ENCODE measurements at places on chromosomes 6 and 20. TPM values are rescaled to one million over a fixed set of nuclear protein-coding genes. Genes with fewer than 3 reads are reported as not detected.

The RFX6 gene
- total RNA-seq: not detected

DNA sequence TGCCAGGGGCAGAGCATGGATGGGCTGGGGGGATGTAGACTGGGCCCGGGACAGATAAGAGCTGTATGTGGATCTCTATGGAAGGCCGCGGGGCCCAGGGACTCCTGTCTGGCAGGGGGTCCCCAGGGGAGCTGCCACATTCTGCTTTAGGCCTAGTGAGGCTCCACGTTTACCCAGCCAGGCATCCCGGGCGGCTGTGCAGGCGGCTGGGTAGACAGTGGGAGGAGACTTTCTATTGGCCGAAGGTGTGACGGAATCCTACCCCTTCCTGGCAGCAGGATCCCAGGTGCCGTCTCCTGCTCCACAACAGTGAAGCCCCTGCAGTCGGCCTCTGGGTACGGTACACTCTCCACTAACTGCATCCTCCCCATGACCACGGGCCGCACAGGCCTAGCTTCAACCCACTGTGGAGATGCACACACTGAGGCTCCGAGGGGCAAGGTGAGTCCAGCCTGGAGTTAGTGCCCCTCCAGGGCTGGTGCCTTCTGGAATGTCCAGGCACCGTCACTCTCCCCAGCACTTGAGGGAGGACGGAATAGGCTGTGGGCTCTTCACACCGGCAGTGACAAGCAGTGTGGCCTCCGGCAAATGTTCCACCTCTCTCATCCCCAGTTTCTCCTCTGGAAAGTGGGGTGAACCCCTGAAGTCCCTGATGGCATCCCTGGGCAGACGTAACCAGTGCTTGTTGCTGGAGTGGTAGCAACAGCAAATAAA, 36.8 kb upstream of the ZBP1 start:
- no peak for DNase-seq

DNA sequence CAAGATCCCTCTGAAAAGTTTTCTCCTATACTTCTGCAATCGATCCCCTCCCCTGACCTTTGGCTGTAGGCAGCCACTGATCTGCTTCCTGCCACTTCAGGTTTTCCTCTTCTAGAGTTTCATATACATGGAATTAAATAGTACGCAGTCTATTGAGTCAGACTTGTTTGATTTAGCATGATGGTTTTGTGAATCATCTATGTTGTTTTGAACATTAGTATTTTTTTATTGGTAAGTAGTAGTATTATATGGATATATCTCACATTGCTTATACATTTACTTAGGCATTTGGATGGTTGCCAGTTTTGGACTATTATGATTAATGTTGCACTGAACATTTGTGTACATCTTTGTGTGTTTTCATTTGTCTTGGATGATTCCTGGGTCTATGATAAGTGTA, 518.0 kb downstream of the CD109 start:
- no peak for DNase-seq

The ACSS1 gene
- 0.10 TPM for total RNA-seq

The MAS1 gene
- total RNA-seq: not detected

DNA sequence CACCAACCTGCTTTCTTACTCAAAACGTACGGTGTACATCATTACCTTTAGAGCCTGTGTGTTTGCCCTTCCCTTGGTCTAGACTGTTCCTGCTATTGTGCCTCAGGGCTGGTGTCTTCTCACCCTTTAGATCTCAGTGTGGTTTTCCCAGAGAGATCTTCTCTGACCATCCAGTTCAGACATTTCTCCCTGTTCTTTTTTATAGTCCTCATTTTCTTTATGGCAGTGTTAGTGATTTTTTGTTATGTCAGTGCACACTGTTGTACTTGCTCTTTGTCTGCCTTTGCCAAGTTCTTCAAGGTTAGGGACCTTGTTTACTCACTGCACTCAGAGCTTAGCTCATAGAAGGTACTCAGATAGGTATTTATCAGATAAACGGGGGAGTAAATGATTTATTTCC, 82.8 kb downstream of the ATRN start:
- DNase-seq: no peak

DNA sequence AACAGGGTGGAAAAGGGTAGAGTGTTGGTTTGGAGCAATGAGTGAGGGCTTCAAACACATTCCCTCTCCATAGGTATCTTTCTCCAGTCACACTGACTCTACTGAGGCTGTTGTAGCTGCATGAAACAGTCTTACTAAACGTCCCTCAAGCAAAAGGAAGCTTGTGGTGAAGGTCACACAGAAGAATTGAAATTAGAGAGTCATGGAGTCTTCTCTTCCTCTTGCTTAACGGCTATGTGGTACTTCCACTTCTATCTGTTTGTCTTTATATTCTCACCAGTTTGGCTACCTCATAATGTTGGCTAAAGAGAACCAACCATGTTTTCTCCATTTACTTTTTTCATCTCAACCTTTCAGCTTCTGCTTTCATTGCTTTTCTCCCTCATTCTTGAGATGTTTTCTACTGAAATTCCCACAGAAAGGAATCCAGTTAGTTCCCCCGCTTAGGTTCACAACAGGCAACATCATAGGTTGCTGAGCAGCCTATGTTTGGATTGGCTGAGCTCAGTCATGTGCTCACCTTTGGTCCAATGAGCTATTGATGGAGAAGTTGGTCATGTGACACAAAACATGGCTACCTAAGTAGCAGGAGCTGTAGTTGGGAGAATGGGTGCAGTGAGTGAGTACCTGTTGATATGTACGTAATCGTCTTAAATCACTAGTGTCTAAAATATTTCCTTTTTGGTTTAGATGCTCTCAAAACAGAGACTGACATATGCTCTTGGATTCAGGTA, 99.8 kb downstream of the SNAP25 start:
- no peak for DNase-seq

DNA sequence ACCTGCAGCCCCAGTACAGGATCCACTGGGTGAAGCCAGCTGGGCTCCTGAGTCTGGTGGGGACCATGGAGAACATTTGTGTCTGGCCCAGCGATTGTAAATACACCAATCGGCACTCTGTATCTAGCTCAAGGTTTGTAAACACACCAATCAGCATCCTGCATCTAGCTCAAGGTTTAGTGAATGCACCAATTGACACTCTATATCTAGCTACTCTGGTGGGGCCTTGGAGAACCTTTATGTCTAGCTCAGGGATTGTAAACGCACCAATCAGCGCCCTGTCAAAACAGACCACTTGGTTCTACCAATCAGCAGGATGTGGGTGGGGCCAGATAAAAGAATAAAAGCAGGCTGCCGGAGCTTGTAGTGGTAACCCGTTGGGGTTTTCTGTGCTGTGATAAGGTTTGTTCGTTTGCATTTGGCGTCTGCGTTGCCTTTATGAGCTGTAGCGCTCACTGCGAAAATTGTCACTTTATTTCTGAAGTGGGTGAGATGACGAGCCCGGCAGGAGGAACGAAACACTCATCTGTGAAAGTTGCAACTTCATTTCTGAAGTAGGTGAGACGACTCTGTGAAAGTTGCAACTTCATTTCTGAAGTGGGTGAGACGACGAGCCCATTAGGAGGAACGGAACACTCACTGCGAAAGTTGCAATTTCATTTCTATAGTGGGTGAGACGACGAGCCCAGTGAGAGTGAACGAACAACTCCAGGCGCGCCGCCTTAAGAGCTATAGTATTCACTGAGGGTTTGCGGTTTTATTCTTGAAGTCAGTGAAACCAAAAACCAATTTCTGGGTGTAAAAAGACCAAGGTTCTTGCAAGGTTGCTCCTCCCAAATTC, 31.1 kb downstream of the SERPINB6 start:
- no peak for DNase-seq

- DNase-seq: no peak
These were observed 198.7 kb upstream of the CEP162 start for GRCh38 chr6:84425971-84426705.

- DNase-seq: no peak
These were observed 91.9 kb upstream of the CDH4 start for GRCh38 chr20:61159957-61160686.

The BMP7 gene
- total RNA-seq: 7.8 TPM
